ENCODE measurements at places on chromosomes 4 and X. TPM values are rescaled to one million over a fixed set of nuclear protein-coding genes. Genes with fewer than 3 reads are reported as not detected.

CCNG2 gene
- total RNA-seq, result 31.4 TPM

MAGEA11 gene
- not detected for total RNA-seq

SOX3 gene
- total RNA-seq, result not detected

PPP2R2C gene
- 17.2 TPM for total RNA-seq

WWC2 gene
- 24.3 TPM for total RNA-seq

INPP4B gene
- total RNA-seq, result 21.1 TPM

BANK1 gene
- total RNA-seq, result 1.5 TPM

MRPL1 gene
- 20.1 TPM for total RNA-seq

BEND2 gene
- total RNA-seq, result not detected

TRPC3 gene
- 0.98 TPM for total RNA-seq

Measured in vagina (tissue), 2 donors.